ENCODE measurements at places on chromosomes 1 and 21.

DNA sequence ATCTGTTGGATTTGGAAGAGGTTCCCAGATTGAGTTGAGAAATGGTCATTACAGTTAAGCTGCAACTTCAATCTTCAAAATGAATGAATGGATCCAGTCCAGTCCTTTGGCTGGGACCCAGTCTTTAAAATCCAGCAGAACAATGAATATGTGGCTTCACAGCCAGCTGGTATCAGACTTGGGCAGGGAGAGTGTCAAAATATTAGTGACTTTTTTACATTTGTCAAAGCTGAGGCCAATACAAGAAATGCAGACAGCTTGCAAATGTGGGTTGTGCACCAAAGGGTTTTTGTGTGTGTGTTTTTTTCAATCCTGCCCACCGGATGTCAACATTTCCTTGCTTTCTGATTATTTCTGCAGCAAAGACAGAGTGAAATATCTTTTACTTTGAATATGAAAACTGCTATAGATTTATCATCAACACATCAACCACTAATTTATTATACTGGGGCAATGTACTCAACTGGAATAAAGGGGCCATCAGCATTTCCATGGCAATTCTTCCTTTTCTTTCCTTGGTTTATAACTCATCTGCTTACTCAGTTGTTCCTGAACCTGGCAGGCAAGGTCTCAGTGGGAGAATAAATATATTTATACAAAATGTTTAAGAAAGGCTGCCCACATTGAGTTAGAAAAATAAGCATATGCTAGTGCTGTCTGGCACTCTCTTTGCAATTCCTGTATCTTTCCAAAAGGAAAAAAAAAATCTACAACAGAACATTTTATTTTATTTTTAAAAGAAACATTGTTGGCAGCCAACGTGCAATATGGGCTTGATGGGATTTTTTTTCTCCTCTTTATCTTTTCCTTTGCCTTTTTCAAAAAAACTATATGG is 491.6 kb upstream of the C1orf87 start:
- DNase-seq = peak; percentile 97

DNA sequence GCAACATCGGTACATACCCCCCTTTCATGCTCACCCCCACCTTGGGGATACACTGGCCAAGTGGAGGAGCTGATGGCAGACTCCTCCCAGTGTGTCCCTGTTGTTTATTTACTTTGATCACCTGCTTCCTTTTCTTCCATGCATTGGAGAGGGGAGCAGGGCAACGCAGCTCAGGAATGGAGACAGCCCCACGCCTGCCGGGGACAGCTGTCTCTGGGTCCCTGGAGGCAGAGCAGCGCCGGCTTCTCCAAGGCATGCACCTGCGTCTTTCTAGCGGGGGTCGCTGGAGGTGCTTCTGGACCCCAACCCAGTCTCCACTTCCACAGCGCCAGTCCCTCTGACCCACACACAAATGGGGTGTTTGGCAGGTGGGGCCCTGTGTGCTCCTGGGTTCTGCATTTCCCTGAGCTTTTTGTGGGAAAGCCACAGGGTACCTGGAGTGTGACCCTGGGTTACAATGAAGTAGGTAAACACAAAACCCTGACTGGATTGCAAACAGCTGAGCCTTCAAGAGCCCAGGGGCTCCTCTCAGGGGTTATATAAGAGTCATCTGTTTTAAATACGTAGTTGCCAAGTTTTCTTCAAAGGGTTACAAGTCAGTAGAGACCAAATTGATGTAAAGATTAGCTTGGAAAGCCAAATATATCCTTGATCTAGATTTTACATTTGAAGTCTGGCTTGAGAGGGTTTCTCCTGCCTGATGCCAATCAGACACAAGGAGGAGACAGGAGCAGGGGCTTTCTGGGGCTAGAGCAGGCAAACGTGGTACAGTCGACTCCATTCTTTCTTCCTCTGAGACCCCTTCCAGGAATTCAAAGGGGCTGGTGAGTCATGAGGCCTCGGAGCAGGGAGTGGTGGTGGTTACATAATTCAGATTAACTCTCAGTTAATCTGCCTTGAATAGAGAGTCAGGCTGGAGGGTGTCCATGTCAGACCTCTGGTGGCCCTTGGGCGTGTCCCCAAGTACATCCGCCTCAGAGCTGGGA is 4.5 kb downstream of the AJAP1 start:
- no peak for DNase-seq

DNA sequence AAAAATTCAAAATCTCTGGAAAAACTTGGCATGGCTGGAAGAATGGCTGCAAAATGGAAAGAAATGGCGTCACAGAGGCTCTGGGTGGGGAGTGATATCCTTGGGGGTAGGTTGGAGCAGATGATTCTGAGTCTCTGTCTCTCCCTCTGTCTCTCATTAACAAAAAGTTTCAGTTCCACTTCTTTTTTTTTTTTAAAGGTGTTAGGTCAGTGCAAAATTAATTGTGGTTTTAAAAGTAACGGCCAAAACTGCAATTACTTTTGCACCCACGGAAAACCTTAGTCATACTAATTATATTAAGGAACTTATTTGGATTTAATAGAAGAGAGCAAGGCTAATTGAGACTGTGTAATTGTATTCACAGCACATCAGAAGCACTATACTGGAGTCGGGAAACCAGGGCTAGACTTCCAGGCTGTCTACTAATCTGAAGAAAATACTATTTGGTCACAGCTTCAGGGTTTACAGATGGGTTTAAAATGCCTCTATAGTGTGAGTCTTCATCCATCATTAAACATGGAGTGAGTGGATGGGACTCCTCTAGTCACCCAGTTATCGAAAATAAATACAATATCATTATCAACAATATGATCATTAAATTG is 289.1 kb upstream of the PLD5 start:
- DNase-seq = no peak

DNA sequence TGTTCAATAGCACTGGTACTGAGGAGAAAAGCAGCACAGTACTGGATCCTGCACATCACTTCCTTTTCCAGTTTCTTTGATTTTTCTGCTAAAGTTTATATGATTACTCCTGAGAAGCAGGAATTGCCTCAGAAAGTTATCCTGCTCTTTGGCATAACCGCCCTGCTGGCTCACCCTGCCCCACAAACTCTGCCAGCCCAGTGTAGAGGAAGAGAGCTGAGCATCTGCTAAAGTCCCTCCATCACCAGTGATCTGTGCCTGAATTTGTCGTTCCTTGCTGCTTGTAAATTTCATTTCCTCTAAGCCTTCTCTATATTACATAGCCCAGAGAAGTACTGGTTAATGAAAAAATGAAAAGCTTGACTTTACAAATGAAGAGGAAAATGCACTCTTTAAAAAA is 87.0 kb upstream of the C1orf21 start:
- peak; percentile 56 for DNase-seq

DNA sequence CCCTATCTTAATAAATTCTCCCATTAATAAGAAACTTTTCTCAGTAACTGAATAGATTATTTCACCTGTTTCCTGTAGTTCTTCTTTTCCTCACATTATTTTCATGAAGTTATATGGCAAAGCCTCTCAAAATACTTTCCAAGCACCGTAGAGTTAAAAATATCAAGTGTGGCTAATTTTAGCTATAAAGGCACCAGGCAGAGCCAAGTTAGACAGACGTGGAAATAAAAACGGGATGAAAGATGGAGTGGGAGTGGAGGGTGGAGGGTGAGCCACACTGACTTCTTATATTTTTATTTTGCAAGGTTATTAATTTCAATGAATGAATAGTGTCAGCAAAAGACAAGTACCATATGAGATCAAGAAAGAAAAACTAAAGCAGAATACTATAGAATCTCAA is 71.7 kb downstream of the ENAH start:
- DNase-seq = no peak

GRCh38 chr1:245822996-245823395 is 668.2 kb downstream of the KIF26B start:
- DNase-seq = no peak

GRCh38 chr21:33265664-33266049 is 510 bp upstream of the IL10RB start:
- DNase-seq = no peak

DNA sequence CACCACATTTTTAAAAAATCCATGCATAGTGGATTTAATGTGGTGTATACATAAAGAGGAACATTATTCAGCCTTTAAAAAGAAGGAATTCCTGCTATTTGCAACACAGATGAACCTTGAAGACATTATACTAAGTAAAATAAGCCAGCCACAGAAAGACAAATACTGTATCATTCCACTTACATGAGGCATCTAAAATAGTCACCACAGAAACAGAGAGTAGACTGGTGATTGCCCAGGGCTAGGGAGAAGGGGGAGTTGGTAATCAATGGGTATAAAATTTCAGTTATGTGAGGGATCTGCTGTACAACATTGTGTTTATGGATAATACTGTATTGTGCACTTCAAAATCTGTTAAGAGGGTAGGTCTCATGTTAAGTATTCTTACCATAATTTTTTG is 10.0 kb downstream of the FAM163A start:
- DNase-seq = no peak

DNA sequence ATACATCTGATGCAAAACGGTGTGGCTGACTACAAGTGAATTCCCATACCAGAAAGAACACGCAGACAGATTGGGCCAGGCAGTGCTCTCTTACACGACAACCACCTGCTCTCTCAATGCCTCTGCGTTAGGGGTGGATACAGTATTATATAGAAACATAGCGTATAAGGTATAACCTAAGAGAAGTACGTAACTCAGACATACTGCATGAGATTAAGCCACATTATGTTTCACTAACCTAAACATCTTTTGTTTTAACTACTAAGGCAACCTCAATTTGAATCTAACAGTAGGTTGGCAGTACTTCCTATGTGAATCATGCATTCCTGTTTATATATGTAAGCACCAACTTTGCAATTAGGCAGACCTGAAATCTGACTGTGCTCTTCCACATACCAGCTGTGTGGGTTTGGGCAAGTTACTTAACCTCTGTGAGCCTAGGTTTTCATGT is 58.1 kb upstream of the COA6 start:
- DNase-seq = no peak

DNA sequence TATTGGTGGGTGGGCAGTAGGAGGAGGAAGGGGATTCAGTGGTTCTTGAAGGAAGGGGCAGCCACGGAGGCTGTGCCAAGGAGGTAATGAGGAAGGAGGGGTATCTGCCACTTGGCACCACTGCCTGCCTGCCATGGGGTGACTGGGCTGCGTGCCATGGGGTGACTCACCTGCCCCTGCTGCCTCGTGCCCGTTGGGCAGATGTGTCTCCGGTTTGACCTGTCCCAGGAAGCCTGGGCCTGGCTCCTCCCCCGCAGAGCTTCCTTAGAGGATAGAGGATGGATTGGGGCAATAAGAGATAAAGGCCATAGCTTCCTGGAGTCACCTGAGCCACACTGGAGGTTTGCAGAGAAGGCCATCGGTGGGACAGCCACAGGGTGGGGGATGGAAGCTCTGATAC is 1.7 kb downstream of the PADI3 start:
- peak; percentile 6 for DNase-seq

DNA sequence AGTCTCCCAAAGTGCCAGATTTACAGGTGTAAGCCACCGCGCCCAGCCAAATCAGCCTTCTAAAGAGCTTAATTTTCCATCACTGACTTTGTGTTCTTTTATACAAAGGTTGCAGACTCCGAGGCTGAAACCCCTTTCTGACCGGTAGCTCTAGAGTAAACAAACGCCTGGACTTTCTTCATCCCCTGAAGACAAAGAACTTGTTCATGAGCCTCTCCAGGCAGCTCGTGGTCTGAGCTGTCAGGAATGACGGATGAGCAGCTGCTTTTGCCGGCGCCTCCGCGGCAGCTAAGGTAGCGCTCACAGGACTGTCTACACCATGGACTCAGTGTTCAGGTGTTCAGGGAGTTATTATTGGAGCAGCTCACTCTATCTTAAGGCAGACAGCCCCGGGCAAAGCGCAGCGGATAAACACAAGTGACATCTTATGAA is 128.5 kb upstream of the ERRFI1 start:
- no peak for DNase-seq

GRCh38 chr1:110727246-110727645 is 52.5 kb upstream of the KCNA3 start:
- no peak for DNase-seq

DNA sequence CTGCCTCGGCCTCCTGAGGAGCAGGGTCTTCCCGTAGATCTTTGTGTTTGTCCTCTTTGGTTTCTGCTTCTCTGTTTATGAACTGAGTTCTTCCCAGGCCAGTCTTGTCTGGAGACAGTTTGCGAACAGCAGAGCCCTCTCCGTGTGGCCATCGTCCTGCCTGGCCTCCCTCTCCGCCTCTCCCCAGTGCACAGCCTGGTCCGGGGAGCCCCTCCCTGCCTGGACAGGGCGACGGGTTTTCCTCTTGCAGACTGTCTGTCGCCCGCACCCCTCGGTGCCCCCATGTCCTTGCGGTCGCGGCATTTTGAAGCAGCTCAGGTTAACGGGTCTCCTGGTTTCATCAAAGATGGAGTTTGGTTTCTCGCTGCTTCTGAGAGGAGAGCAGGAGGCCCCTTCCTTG is 34.8 kb downstream of the SLX9 start:
- DNase-seq = no peak

DNA sequence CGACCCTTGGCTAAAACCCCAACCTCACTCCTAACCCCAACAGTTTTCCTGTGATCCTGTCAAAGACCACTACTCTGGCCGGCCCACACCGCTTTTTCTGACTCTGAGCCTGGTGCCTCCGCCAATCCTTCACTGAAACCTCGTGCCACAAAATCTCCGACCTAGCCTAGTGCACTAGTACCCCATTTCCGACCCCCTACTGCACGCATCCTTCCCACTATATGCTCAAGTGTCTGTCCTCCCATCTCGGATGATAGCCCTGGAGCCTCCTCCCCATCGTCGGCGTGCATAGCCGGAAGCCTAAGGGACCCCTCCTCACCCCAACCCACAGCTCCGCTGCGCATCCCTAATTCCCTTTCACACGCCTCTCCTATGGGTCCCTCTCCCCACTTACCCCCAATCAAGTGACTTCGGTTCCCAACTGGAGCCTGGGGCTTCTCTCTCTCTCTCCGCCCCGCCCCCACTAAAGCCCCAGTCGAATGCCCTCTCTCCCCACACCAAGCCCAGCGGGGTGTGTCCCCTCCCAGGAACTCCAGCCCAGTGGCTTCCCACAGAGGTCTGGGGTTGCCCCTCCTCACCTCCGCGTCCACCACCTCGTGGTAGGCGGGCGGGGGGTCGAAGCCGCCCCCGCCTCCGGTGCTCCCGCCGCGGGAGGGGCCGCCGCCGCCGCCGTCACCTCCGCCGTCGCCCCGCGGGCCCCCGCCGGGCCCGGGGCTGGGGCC is 791 bp downstream of the USP24 start:
- no peak for DNase-seq

GRCh38 chr1:14482784-14483450 is 115.6 kb upstream of the KAZN start:
- no peak for DNase-seq

- no peak for DNase-seq
Measured at GRCh38 chr1:178266619-178267066, 172.7 kb downstream of the RASAL2 start.

DNA sequence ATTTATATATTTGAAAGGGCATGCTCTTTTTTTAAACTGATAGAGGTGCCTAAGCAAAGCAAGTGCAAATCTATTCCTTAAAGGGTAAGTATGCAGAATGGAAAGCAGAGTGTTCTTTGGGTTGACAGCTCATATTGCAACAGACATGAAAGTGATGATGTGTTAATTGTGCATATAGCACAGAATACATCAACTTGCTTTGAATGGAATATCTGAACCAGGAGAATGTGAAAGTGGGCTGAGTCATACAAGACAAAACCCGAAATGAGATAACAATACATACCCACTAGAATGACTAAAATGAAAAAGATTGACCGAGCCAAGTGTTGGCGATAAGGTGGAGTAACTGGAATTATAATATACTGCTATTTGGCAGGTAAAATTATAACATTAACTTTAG is 4.3 kb downstream of the CR1 start:
- no peak for DNase-seq
